NCI-H2107 (cell line): ENCODE measurements at places on chromosomes 6 and 20.

GRCh38 chr6:22363714-22364239 is 66.9 kb upstream of the PRL start:
- no peak for DNase-seq

- no peak for DNase-seq
Measured at GRCh38 chr6:2155206-2155605, 90.2 kb downstream of the GMDS start.

- DNase-seq, result no peak
Measured at GRCh38 chr20:20457392-20458126, 89.7 kb downstream of the INSM1 start.

GRCh38 chr20:23673209-23673608 is 15.6 kb downstream of the CST4 start:
- no peak for DNase-seq

GRCh38 chr20:38315290-38315966 is 11.5 kb downstream of the BPI start:
- no peak for DNase-seq

DNA sequence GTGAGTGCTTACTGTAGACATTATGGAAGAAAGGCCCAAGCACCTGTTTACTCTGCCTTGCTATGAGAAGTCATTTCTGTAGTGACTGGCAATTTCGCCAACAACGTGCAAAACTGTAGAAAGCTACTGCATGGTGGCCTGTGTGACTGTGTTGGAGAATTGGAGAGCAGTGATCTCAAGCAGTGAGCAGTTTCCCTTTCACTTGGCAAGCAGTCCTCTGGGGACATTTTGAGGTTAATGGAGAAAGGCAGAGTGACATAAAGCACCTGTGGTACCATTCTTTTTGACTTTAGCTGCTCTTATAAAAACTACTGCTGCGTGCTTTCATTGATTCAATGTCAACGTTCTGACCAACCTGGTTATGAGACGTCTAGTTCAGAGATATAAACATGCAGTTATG is 382.6 kb upstream of the JAG1 start:
- DNase-seq, result peak; percentile 8

GRCh38 chr20:50992336-50992732 is 30.6 kb downstream of the KCNG1 start:
- DNase-seq, result no peak

- DNase-seq, result no peak
Measured at GRCh38 chr6:34341481-34341971, 50.9 kb downstream of the NUDT3 start.

DNA sequence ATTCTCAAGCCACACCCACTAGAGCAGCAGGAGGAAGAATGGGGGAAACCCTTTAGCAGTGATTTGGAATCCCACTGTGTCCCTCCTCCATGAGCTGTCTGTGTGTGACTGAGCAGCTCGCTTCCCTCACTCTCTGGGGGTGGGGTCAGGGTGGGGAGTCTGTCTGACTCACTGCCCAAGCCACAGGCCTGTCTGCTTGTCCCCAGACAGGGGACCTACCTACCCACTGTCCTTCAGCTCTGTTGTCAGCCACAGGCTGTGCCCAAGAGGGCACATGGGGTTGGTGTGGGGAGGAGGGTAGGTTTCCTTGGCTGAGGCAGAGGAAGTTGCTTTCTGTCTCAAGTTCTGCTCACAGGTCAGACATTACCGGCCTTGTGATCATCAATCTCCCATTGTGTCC is 127.0 kb downstream of the MAFB start:
- DNase-seq, result no peak

GRCh38 chr20:301886-302848 is 4.8 kb downstream of the ZCCHC3 start:
- DNase-seq, result no peak

DNA sequence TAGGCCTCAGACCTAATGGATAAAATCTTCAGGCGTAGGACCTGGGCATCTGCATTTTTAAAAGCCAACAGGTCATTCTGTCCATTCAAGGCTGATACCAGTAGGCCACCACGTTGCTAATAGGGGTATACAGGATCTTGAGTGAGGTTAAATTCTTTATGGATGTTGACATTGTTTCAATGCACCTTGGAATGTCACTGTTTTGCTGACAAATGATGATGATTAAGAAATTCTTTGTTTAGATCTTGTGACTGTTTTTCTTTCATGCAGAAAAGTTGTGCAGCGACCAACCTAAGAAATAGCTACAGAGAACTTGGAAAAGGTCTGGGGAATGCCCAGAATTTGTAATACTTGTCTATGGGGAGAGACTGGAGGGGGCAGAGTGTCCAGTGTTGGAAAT is 101.1 kb upstream of the CLDN20 start:
- no peak for DNase-seq

- DNase-seq, result no peak
Measured at GRCh38 chr6:90086517-90086916, 192.2 kb downstream of the GJA10 start.

GRCh38 chr20:24502661-24503060 is 33.2 kb downstream of the SYNDIG1 start:
- no peak for DNase-seq

DNA sequence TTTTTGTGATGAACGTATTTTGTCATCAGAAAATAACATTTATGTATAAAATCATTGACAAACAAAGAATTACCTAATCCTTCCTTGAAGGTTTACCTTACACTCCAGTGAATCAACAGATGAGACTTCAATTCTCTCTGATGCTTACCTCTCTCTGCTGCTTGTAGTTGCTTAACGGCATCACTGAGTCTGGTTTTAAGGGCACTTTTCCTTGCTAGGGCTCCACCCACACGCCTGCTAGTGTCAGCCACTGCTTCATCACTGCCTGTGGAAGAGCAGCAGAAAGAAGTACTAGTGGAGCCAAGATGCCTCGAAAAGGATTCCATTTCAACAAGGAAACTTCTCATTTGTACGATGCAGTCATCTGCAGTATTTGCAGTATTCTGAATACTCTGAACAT is 63.0 kb downstream of the FAM229B start:
- DNase-seq, result no peak

GRCh38 chr6:106513808-106514582 is 115.3 kb downstream of the RTN4IP1 start:
- DNase-seq, result no peak

DNA sequence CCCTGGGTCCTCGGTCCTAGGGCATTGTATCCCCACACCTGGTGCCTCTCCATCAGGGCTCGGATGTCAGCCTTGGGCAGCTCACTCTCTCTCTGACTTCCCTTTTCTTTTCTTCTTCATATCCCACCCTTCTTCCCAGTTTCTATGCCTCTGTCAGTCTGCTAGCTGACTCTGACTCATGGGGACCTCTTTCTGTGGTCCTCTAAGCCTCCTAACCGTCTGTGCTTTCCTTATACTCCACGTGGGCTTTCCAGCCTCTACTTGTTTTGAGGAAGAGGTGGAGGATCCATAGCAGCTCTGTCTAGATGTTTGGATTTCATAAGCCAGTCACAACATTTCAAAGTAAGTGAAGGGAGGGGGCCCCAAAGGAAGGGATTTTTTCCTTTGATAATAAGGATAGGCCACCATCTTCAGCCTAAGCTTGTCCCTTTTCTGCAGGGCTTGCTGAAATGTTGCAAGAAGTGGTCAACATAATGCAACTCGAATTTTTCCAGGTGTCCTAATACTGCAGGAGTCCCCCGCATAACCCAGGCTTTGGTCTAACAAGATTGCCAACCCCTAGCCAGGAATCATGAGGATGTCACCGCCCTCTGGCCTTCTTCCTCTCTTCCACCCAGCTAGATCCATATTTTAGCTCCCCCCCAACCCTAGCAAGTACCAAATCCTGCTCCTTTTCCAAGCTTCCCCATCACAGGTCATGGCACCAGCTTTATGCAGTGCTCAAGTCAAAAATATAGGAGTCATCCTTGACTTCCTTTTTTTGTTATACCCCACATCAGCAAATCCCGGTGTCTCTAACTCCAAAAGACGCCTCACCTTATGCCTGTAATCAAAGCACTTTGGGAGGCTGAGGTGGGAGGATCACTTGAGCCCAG is 8.7 kb upstream of the PLTP start:
- DNase-seq, result no peak
